Hindlimb muscle (tissue), 1 donor: ENCODE measurements at places on chromosomes 12 and 14. TPM values are rescaled to one million over a fixed set of nuclear protein-coding genes. Genes with fewer than 3 reads are reported as not detected.

FAIM2 gene
- 10.3 TPM for polyA plus RNA-seq

CLEC2A gene
- not detected for polyA plus RNA-seq

ACOT6 gene
- polyA plus RNA-seq, result 0.19 TPM

GRIP1 gene
- polyA plus RNA-seq, result 0.89 TPM

PAPLN gene
- polyA plus RNA-seq, result 2.4 TPM

NGB gene
- polyA plus RNA-seq, result not detected

HOXC12 gene
- polyA plus RNA-seq, result 0.48 TPM

CFAP73 gene
- polyA plus RNA-seq, result not detected

MANSC4 gene
- polyA plus RNA-seq, result not detected

FOXN4 gene
- polyA plus RNA-seq, result 0.12 TPM
